ENCODE measurements at places on chromosomes 5 and 9.

DNA sequence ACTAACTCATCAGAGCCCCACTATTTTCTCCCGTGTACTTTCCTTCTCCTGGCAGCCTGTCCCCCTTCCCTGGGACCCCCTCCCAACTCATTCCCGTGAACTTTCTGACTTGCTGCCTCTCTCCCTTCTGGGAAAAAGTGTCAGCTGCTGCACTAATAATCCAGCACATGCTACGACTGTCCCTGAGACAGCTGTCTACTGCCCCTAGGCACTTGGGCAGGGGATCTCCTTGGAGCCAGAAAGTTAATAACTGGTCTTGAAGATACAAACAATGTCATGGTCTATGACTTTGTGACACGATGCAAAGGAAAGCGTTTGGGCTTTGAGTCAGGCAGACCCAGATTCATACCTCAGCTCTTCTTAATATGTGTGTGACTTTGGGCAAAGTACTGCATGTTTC lies 10.1 kb upstream of the RNF183 start:
- no peak for DNase-seq

DNA sequence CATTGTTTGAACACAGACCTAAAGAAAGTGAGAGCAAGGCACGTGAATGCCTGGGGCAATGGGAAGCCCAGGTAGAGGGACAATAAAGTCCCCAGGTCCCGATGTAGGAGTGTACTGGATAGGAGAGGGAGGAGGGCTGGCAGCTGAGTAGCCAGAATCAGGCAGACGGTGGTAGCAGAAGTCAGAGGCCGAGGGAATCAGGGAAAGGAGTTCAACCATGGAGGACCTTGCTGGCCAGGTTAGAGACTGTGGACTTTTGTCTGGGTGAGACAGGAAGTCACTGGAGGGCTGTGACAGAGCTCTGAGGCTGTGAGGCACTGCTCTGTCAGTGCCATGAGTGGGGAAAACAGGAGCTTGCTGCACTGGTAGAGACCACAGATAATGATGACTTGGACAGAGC lies 248.2 kb downstream of the EFNA5 start:
- no peak for DNase-seq

DNA sequence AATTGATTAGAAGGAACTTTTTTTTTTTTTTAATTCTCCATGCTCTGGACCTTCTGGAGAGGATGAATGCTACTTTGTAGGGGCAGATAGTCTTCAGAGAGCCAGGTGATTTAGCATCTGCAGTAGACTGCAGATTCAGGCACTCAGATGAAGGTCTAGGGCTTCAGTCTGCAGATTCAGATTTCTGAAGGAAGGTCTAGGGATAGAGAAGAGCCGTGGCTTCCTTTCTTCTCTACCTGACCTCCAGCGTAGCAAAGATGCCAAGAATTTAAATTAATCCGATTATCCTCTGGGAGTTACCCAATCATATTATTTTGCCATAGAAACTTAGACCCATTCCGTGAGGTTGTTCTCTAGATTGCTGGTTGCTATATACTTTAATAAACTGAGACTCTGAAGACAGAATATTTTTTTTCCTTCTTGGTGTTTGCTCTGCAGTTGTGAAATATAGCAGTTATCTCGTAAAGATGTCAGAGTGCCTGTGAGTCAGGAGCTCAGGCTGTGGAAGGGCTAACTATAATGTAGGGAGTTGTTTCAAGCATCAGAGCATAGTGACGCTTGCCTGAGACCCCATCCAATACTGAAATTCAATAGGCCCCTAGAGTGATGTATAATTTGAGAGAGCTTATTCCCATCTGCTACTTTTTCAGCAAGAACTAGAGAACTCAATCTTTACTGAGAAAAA lies 132.7 kb upstream of the SLC12A2 start:
- DNase-seq: no peak

DNA sequence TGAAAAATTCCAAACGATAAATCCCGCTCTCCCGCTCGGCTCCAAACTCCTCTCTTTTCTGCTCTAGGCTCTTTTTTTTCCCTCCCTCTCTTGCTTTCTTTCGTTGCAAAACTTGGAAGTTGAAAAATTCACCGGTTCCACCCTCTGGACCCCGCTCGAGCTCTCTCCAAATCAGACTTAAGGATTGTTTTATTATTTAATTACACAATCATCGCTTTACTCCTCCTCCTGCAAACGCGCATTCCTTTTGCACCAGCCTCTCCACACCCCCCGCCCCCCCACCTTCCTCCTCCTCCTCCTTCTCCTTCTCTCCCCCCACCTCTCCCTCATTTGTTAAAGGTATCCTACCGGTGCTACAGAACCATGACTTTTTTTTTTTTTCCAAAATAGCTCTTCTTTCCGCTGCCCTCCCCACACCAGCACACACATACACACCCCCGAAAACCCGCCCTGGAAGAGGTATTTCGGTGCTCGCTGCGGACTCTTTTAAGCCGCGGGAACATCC lies 535 bp upstream of the NFIB start:
- no peak for DNase-seq

GRCh38 chr9:95383845-95384244 lies 66.3 kb upstream of the FANCC start:
- DNase-seq: no peak

- DNase-seq: no peak
These were observed 80.3 kb downstream of the ADGRV1 start for GRCh38 chr5:90638878-90639277.

DNA sequence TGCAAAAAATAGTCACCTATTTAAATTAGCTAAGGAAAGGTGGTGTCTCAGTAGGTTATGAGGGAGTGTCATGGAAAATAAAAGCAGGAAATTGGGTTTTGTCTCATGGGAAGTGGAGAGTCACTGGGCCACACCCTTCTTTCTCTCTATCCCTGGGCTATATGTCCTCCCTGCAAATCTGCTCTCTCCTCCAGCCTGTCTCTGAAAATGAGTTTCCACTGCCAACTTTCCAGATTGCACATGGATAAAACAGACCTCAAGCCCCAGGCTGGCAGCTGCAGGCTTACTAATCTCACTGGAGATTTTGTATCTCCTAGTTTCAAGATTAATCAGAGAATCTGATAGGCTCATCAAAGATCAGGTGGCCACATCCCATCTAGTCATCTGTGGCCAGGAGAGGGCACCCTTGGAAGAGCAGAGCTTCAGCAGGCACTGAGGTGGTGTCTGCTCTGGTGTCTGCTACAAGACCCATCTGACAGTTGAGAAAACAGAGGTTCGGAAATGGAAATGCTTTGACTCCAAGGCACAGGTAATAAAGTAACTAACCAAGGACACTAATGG lies 178.9 kb downstream of the MSX2 start:
- no peak for DNase-seq

- no peak for DNase-seq
These were observed 34.8 kb upstream of the SHC3 start for GRCh38 chr9:89213396-89213880.

GRCh38 chr5:100779669-100780375 lies 123.3 kb downstream of the ST8SIA4 start:
- DNase-seq: no peak

Measured in stimulated activated CD8-positive, alpha-beta memory T cell treated with anti-CD3 and anti-CD28 coated beads, Interleukin-15, amount 100 ng/mL, for 1 hour (primary cell).